ENCODE measurements at places on chromosomes 1 and 21. TPM values are rescaled to one million over a fixed set of nuclear protein-coding genes. Genes with fewer than 3 reads are reported as not detected.

DNA sequence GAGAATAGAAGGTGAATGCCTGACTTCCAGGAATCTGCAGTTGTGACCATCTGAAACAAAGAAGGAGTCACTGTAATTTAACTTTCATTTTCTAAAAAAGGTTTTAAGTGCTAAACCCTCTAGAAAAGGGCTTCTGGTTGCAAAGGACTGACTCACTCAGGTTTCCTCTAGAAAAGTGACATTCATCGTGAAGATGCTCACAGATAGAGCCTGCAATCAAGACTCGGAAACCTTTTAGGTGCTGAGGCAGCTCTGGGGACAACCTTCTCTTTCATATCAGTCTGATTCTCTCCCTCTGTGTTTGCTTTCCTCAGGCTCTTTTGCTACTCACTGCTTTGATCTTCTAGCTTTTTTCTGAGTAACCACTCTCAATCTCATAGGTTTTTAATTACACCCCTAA, 8.2 kb downstream of the BCL9 start:
- DNase-seq, result no peak

DNA sequence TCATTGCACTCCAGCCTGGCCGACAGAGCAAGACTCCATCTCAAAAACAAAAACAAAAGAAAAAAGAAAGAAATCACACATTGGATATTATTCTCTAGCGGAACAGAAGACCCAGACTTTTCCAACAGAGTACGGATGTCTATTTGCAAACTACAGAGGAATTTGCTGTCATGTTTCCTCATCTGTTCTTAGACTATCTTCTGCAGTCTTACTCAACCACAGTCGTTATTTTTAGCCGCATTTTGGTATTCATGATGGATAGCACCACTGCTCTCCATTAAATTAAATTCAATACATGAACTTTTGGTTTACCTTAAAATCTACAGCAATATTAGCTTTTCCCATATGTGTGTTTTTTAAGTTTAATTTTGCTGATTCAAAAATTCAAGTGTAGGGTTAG, 14.2 kb upstream of the HEATR1 start:
- no peak for DNase-seq

DNA sequence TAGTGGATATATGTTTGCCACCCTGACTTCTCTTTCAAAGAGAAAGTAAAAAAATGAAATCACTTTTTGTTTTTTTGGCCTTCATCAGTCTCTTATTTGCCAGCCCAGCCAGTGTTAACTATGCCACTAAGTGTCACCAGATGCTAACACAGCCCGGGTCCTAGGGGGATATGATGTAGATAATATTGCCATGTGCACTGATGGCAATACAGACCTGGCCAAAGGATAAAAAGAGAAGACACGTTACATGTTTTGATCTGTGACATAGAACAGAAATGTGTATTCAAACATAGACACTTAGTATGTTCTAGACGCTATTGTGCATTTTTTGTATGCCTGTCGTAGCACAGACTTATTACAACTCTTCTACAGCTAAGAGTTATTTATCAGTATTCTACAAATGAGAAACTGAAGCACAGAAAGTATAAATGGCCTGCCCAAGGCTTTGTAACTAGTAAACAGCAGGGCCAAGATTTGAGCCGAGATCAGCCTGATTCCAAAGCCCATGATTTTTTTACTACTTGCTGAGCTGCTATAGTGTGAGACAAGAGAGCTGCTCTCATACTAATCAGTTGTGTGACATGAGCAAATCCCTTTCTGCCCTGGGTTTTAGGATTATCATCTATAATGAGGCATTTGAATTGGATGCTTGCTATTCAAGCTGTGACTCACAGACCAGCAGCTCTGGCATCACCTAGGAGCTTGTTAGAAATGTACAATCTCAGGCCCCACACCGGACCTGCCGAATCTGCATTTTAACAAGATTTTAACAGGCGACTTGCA, 6.3 kb downstream of the LRRC53 start:
- no peak for DNase-seq

Gene C1orf94
- not detected for total RNA-seq

Gene OR2L3
- not detected for total RNA-seq

Gene LRRC39
- total RNA-seq, result 209 TPM

DNA sequence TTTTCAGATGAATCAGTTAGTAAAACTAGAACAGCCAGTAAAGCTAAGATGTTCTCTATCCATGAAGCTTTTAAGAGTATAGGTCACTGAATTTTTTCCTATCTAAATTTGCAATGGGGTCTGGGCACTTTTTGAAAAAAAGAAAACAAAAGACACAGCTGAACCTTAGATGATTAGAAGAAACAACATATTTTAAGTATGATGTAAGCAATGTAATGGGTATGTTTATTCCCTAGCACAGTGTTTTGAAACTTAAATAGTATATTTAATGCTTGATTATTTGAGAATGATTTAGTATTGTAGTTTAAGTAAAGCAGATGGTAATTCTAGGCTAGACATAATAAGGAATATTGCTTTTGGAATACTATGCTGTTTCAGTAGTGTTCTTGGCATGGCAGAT, 36.2 kb downstream of the KCTD3 start:
- no peak for DNase-seq

GRCh38 chr1:98870959-98871903, 133.4 kb downstream of the PLPPR5 start:
- no peak for DNase-seq

GRCh38 chr1:221699577-221699976, 42.3 kb downstream of the DUSP10 start:
- no peak for DNase-seq

Gene ENTREP3
- total RNA-seq, result 15.0 TPM

GRCh38 chr1:234870020-234870981, 258.3 kb downstream of the TOMM20 start:
- DNase-seq, result no peak

- no peak for DNase-seq
Observed at GRCh38 chr21:18204931-18205330, 39.7 kb upstream of the CHODL start.

DNA sequence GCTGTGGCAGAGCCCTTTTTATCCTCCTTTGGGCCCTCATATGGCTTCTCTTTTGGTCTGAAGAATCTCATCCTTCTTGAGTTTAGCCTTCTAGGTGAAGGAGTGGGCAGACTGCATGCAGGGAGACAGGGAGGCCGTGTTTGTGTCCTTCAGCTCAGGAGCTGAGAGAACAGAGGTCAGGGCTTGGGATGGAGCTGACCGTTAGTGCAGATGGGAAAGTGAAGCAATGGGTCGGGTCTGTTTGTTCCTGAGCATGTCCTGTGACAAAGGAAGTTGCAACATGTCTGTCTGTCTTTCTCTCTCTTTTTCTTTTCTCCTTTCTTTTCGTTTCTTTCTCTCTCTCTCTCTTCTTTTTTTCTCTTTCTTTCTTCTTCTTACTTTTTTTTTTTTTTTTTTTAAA, 14.9 kb downstream of the MAPKAPK2 start:
- no peak for DNase-seq

DNA sequence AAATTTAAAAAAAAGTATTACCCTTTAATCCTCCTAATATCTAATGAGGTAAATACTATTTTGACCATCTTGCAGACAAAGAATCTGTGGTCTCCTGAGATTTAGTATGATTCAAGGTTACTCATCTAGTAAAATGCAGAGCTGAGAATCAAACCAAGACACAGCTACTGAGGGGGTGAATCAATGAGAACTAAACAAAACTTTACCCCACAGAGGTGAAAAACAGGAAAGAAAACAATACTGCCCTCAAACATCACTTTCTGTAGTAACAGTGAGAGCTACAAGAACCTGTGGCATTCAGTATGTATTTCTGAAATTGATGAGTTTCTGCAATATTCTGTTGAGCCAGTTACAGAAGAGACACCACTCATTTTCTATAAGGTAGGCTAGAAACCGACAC, 85.1 kb downstream of the JAK1 start:
- DNase-seq, result no peak

Gene VPS72
- total RNA-seq, result 40.5 TPM

Gene A3GALT2
- not detected for total RNA-seq

Gene OR2M3
- not detected for total RNA-seq

Gene ARMH1
- 0.92 TPM for total RNA-seq

- no peak for DNase-seq
Observed at GRCh38 chr1:235460770-235461169, 43.5 kb downstream of the B3GALNT2 start.
